Cardiac muscle cell (in vitro differentiated cells and primary cell): ENCODE measurements at places on chromosomes 7 and 10.

- no peak for DNase-seq
Measured at GRCh38 chr10:44947371-44948152, 12.0 kb upstream of the RASSF4 start.

- DNase-seq: peak; percentile 47
Measured at GRCh38 chr10:36092116-36092515, 450.0 kb upstream of the FZD8 start.

DNA sequence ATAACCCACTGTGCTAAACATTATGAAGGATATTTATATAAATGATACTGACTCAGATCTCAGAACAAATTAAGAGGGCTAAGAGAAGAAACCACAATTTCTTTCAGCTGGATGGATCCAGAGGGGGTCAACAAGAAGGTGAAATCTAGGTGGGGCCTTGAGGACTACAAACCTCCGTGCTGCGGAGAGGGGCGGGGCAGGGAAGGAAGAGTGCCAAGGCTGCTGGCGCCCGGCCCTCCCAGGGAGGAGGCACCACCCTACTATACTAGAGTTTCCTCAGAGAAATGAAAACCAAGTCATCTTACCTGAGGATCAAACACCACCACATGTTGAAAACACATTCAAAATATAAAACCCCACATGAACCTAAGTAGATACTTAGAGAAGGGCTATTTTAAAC lies 29.3 kb upstream of the CRYGN start:
- DNase-seq: no peak

DNA sequence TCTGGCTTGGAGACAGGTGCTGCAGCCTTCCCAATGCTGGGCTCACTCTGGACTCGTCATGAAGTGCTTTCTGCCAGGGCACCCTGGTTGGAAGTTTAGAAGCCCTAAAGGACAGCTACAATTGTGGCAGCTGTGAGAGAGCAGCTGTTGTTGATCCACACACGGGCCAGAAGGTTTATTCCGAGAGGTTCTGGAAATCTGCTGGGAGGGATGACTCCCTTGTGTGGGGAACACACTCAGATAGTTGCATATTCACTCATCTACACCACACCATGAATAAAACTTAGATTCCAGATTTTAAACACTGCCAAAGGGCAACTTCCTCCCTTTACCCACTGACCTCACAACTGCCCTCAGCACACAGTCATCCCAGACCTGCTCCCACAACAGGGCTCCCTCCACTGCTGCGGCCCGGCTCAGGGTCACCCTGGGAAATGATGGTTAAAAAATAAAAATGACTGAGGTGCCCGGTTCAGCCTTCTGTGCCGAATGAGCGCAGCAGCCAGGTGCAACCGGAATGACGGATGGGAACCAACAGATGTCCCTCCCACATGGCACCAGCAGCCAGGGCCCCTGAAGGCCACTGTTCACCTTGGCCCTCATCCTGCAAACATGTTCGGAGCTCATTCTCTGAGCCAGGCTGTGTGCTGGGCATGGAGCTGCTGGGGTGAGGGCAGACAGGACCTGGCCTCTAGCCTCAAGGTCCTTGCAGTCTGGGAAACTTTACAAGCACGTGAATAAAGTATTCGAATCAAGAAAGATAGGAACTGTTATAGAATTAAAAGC lies 40.2 kb downstream of the ASB13 start:
- DNase-seq: no peak

- DNase-seq: no peak
Measured at GRCh38 chr10:86648704-86649427, 5.5 kb upstream of the OPN4 start.

DNA sequence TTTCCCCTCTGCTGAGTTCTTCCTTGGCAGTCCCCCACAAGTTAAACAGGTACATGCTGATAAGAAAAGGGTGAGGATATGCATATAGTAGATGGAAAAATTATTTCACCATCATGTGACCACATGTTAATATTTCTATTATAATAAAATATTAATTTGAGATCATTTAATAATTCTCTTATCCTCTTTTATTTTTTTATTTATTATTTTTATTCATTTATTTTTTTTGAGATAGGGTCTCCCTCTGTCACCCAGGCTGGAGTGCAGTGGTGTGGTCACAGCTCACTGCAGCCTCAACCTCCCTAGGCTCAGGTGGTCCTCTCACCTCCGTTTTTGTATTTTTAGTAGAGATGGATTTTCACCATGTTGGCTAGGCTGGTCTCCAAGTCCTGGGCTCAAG lies 11.6 kb upstream of the GLI3 start:
- DNase-seq: no peak

DNA sequence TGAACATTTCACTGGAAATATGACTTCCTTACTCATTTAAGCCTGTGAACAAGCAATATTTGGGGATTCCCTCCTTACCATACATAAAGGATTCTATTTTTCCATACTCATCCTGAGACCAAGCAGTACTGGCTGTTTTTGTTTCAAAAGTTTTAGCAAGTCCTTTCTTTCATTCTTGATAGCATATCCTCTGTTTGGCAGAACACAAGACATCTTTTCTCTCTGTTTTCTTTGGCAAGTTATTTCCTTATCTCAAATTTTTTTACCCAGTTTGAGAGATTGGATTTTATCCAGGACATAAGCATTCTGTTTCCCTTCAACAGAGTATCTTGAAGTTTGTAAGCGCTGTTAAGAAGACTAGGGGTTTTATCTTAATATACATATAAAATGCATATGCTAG lies 3.0 kb upstream of the WASL start:
- DNase-seq: no peak

DNA sequence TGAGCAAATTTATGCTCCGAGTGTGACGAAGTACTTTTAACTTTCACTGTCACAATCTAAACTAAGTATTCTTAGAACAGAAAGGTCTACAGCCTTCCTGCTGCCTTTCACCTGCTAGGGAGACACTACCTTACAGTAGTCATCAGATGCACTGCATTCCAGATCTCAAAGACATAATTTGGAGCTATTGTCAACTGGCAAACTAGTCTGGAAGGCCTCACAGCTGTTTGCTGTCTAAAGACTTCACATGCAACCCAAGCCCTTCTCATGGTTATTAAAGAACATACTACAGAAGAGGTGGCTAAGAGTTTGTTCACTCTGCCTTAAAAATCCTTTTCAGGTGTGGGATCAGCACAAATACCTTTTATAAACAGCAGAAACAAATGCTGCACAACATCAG lies 91.8 kb upstream of the KCNIP2 start:
- no peak for DNase-seq

- DNase-seq: no peak
Measured at GRCh38 chr7:23898619-23899018, 188.6 kb downstream of the STK31 start.

GRCh38 chr10:62249957-62250356 lies 18.7 kb downstream of the RTKN2 start:
- no peak for DNase-seq

DNA sequence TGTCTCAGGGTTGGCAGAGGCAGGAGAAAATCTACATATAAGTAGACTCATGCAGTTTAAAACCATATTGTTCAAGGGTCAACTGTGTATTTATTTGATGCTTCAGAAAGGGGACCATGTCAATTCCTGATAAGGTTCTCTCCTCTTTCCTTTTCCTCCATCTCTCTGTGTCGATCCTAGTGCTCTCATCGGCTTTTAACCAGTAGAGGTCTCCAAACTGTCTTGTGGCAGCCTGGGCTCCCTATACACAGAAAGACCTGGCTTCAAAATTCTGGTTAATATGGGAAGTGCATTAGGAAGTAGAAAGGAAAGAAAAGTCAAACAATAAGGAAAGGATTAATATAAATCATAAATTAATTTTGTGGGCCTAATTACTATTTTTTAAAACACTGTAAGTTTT lies 304.4 kb upstream of the C7orf33 start:
- peak; percentile 52 for DNase-seq

DNA sequence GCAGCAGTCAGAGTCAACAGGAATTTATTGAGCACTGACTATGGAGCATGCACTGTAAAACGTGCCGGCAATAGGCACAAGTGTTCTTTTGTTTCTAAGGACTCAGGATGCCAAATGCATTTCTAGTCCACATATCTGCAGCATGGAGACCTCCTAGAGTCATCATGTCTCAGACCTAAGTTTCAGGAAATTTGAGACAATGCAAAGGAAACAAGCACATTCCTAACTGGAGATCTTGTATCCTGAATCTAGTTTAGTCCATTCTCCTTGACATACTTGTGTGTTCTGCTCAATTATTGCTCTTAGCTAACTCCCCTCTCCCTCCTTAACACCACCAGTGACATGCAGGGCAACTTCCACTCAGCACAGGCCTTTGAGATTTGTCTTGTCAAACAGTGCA lies 173.2 kb downstream of the ZNF438 start:
- DNase-seq: peak; percentile 68

DNA sequence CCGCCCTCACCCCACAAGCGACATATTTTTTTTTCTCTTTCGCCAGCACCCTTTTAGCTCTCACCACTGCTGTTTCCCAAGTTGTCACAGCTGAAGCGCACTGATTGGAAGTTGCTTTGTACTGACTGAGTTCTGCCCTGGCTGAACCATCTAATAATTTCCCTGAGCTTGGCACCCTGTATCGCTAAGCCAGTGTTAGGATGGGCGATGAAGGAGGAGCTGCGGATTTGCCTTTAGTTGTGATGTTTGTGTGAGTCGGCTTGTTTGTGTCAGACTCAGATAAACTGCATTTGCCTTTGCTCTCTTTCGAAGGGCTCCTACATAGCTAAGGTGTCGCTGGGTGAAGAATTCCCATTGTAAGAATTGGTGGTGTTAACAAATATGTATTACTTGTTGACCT lies 1.3 kb upstream of the ATXN7L1 start:
- no peak for DNase-seq

DNA sequence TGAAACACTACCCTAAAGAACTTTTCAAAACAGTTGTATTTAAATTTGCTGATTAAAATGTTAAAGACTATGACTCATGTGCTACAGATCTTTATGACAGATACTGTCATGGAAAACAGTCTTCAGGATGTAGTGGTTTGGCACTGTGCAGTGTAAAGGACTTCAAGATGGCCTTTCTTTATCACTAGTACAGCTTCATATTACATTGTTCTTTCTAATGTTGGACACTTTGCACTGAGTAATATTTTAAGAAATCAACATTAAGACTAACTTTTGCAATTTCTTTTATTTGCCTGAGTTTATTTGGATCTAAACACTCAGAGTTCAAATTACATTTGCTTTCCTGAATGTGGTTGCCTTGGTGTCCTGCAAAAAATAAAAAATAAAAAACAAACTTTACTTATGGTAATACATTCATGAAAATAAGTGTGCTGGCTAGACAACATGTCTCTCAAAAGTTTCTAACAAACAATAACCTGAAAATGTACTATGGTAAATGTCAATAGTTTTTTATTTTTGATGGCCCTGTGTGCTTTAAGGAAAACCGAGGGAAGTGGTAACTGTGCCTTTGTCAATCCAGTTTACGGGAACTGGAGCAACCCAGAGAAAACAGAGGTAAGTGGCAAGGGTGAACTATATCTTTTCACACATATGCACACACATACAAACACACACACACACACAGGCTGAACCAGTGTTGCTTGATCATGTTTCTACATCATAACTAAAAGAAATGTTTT lies 85.9 kb upstream of the PLXDC2 start:
- no peak for DNase-seq

- DNase-seq: no peak
Measured at GRCh38 chr7:85475071-85475470, 288.2 kb upstream of the SEMA3D start.

- DNase-seq: peak; percentile 8
Measured at GRCh38 chr7:3309140-3309539, 8.1 kb downstream of the SDK1 start.

- DNase-seq: peak; percentile 34
Measured at GRCh38 chr10:29041616-29042015, 247.3 kb upstream of the LYZL1 start.

- DNase-seq: no peak
Measured at GRCh38 chr7:6026820-6027311, 4.3 kb upstream of the ANKRD61 start.

DNA sequence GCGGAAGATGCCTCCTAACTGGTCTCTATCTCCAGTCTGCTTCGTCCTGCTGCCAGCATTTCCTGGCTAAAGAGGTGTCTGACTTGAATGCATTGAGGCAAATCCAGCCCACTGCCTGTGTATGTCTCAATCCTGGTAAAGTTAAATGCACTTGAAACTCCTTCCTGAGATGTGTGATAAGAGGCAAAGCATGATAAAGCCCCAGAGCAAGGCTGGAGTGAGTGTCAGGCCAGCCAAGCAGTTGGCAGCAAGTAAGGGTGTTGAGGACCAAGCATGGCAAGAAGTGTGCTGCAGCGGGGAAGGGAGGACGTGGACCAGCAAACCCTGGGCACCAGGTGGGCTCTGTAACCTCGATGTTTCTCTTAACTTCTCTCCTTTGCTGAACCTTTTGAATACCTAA lies 29.1 kb downstream of the LRRC18 start:
- DNase-seq: peak; percentile 32

DNA sequence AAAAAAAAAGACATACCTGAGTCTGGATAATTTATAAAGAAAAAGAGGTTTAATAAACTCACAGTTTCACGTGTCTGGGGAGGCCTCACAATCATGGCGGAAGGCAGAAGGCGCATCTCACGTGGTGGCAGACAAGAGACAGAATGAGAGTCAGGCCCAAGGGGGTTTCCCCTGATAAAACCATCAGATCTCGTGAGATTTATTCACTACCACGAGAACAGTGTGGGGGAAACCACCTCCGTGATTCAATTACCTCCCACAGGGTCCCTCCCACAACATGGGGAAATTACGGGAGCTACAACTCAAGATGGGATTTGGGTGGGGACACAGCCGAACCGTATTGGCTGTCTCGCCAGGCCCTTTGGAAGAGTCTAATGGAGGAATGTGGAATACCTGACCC lies 9.0 kb upstream of the MAFK start:
- DNase-seq: no peak

DNA sequence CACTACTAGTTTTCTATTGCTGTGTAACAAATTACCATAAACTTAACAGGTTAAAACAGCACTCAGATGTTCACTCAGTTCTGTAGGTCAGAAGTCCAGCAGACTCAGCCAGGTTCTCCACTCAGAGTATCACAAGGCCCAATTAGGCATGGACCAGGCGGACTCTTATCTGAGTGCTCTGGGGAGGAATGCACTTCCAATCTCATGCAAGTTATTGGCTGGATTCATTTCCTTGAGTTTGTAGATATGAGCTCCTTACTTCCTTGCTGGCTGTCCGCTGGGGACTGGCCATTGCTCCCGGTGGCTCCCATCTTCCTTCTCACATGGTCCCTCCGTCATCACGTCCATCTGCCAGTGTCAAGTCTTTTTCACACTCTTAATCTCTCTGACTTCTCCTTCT lies 137.0 kb upstream of the PRR15 start:
- DNase-seq: no peak

DNA sequence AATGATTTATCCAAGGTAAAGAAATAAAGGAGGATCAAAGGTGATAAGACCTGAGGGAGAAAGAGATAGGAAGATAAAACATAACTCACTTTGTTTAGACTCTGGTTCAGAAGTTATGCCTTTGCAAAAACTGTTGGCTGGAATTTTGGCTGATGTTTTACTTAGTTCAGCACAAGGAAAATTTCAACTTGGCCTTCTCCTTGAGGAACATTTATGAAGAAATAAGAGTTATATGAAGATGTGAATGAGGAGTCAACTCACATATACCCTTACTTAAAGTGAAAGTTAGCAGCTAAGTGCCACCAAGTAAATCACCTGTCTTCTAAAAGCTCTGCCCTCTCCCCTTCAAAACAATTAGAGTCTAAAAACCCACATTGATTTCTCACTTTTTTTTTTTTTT lies 39.7 kb upstream of the COL1A2 start:
- no peak for DNase-seq
